Stimulated activated CD8-positive, alpha-beta memory T cell treated with anti-CD3 and anti-CD28 coated beads, Interleukin-2, amount 100 ng/mL, for 48 hours (primary cell): ENCODE measurements at places on chromosomes 4 and X.

DNA sequence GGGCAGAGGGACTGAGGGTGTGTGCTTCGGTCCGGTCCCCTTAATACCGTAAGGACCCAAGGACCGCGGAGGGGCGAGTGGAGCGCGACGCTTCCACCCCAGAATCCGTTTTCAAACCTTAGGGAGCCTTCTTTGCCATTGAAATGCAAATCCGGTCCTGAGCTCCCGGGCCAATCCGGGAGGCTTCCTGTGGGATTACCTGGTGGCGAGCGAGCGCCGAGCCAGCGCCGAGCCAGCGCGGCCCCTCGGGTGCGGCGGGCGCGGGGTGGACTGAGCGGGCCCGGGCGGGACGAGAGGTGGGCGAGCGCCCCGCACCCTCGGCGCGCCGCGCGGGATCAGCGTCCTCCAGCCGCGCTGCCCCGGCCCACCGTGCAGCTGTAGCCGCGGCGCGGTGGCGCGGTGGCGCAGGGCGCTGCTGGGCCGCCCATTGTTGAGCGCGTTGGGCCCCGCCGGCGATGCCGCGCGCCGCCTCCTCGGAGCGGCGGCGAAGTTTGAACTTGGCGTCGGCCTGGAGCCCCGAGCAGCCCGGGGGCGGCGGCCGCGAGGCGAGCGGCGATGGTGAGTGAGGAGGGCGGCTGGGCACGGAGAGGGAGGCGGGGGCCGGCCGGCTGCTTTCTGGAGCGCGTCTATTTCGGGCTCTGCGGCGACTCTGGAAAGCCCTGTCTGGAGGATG is 208.7 kb downstream of the SOWAHB start:
- DNase-seq: peak; percentile 8

GRCh38 chrX:19772822-19773628 is 114.4 kb downstream of the SH3KBP1 start:
- DNase-seq: no peak

DNA sequence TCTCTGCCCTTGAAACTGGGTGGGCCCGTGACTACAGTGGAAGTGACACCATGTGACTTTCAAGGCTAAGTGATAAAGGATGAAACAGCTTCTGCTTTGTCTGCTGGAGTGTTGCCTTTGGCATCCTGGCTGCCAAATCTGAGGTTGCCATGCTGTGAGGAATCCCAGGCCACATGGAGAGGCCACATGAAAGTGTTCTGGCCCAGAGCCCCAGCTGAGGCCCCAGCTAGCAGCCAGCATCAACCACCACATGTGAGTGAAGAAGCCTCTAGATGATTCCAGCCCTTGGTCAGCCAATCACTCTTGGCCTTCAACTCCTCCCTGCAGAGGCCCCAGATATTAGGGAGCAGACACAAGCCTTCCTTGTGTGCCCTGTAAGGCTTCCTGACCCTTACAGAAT is 94.4 kb upstream of the BCOR start:
- DNase-seq: no peak

- DNase-seq: no peak
These were observed 96.5 kb upstream of the PACRGL start for GRCh38 chr4:20603671-20604313.

- DNase-seq: no peak
These were observed 64.1 kb downstream of the TNIP2 start for GRCh38 chr4:2691952-2692435.

DNA sequence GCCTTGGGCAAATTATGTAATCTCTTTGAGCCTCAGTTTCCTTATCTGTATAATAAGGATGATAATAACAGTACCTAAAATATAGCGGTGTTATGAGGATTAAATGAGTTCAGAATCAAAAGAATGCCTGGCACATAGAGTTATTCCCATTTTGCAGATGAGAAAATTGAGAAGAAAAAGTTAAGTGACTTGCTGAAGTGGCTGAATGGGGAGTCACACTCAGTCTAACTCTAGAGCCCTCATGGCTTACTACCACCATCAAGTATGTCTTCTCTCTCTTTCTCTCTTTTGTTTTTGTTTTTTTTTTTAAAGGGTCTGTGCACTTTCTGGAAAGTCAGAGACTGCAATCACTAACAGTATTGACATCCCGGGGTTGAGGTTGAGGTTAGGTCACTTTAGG is 615 bp downstream of the CACNA1F start:
- no peak for DNase-seq

DNA sequence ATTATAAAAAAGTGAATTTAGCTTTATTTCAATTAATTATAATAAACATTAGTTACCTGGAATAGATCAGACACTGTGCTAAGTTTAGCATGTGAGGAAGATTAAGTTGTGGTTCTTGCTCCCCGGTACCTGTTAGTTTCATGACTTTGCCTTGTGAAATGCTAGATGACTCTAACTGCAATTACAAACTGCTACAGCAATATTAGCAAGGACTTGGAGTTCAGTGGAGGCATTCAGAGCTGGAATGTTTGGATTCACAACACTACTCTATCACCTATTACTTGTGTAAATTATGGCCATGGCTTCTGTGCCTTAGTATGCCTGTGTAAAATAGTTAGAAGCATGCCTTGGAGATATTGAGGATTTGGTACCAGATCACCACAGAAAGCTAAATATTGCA is 21.4 kb upstream of the ANXA10 start:
- DNase-seq: no peak

DNA sequence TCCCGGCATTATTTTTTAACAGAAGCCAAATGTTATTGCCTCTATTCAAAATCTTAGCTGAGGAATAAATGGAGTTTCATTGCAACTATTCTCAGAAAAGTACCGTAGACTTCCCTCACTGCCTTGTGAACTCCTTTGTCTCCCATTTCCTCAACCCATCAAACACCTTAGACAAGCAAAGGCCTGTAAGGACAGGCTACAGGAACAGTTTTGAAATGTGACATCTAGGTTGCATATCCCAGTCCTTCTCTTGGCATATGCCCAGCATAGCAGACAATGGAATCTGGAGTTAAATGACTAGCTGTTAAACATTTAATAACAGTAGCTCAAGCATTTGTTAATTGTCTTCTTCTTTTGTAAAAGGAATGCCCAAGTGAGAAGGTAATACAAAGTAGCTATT is 1371.7 kb downstream of the STIM2 start:
- DNase-seq: no peak

DNA sequence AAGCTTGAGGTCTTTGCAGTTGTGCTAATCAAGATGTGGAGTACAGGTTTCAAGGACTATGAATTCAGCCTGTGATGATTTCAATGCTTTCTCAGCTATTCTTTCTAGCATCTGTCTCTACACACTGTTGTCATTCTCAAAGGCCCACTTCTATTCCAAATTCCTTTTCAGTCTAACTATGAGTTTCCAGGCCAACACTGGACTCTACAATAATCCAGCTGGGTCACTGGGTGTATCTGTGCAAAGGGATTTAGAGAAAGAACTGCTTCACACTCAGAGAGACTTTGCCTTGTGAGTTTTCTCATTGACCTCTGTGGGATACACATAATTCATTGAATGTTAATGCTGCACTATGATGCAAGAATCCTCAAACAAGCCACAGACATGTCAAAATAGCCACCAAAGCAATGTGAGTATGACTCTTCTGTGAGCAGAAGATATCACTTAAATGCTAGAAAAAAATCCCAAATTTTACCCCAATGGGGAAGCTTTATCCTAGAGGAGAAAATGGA is 171.8 kb upstream of the CLNK start:
- DNase-seq: no peak

DNA sequence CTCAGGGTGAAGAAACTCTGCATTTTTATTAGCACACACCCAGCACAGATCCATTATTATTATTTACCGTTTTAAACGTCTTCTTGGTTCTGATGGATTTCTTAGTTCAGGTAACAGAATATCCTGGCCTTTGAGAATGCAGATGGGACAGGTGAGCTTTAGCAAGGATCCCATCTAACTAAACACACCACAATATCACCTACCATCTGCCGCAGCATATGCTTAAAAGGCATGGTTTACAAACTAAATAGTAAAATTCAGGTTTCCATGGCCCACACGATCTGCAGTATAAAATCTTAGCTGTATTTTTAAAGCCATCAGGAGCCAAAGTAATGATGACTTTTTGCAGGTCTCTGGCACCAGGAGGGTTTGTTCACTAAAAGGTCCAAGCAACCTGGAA is 31.7 kb upstream of the GATB start:
- DNase-seq: no peak

DNA sequence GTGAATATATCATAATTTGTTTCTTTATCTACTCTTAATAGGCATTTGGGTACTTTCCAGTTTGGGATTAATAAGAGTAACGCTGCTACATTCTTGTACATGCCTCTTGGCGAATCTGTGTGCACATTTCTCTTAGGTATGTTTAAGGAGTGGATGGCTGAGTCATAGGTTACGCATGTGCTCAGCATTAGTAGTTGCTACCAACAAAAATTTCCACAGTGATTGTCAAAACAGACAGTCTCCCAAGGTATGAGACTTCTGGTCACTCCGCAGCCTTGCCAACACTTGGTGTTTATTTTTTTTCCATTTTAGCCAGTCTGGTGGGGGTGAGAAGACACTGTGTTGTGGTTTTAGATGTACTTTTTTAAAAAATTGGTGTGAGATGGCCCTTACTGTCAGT is 44.6 kb downstream of the FGFBP1 start:
- DNase-seq: no peak

DNA sequence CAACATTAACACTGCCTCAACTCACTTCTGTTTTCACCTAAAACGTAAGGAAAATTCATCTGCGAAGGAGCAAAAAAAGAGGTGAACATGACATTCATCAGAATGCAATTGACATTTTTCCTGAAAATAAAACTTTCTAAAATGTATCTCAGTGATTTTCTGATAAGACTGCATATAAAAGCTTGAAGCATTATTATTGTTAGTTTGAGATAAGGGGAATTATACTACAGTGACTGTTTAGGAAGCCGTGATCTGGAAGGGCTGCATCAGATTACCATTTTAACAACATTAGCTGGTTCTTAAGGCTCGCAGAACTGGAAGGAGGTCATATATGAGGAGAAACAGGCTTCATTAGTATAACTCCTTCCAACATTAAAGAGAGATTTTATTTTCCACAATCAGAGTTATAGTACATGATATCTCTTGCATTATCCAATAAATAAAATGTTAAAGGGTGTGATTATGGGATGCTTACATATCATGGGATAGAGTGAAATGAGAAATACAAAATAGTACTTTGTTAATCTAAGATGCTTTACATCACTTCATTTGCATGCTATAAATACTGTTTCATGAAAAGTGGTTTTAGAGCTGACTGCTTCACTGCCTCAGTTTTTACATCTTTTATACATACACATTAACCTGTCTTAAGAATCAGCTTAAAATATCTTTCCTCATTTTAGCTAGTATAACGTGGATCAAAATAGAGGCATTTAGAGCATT is 1820.1 kb upstream of the TENM3 start:
- no peak for DNase-seq

DNA sequence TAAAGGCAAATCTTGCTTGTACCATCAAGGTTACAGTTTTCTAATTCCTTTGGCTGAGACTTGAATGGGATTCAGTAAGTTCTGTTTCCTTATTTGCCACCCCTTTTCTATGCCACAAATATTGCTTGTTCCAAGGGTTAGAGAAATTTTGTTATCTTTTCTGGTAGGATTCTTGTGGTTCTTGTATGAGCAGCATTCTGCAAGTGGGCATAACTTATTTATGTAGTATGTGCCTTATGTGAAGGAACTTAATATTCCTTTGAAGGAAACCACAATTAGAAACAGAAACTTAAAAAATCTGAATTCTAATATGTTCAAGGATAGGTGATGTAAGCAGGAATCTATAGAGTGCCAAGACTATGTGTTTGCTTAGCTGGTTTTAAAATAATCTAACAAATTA is 53.1 kb upstream of the TSPAN5 start:
- DNase-seq: no peak

GRCh38 chr4:183443655-183444213 is 702 bp upstream of the CDKN2AIP start:
- no peak for DNase-seq

GRCh38 chr4:120844528-120844921 is 78.0 kb downstream of the PRDM5 start:
- no peak for DNase-seq

DNA sequence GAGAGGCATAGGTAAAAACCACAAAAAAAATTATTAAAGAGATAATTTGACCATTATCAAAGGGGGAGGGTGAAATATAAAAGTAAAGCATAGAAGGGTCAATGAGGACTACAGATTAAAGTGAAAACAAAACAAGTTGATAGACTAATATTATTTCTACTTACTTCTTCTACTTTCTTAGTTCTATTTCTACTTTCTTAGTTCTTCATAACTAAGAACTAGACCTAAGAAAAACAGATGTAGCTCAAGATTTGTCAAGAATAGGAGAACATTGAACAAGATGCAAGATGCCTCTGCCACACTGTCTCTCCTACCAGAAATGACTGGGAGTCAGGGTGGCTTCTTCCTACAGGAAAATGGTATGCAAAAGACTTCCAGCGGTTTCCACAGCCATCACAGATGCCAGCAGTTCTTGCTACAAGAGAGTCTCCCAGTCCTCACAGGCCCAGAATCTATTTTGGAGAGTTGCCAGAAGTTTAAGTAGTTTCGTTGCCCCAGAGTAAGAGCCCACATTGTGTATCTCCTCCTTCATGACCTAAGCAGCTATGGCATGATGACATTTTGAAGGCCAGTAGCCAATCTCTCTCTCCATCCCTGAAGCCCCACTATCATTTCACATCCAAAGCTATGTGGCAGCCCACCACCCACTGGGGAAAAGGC is 42.9 kb upstream of the DDX60 start:
- no peak for DNase-seq

- DNase-seq: no peak
These were observed 45.2 kb downstream of the PRSS12 start for GRCh38 chr4:118307643-118308042.

DNA sequence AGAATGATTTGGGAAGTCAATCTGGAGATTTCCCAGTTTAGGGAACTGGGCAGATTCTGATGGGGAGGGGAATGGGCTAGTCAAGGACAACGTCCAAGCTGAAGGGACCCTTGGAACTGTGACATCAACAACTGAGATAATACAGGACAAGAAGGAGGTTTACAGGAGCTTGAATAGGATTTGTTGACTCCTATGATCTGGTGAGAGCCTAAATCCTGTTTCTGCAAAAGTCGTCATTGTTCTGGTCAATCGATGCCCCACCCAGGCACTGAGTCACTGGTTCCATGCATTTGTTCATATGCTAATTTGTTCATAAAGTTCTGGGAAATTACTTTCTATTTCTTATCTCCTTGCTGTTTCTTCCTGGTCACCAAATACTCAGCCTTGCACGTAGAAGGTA is 15.3 kb upstream of the PDGFRA start:
- no peak for DNase-seq

DNA sequence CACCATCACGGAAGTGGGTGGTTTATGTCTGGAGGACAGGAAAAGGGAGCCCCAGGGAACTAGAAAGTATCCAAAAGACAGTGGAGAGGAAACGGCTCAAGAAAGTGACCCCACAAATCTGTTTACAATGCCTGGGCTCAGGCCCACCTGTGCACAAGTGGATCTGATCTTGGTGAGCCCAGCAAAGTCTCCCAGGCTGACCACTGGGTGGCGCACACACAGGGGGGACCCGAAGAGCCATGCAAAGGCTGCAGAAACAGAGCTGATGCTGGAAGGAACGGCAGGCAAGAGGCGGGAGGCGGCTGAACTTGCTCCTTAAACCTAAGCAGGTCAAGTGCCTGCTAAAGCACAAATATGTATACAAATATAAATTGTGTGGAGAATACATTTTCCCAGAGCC is 9.6 kb downstream of the HAUS7 start:
- peak; percentile 40 for DNase-seq

GRCh38 chrX:120791013-120791643 is 84.5 kb downstream of the CT47B1 start:
- DNase-seq: no peak

GRCh38 chr4:112063260-112063659 is 82.0 kb upstream of the FAM241A start:
- DNase-seq: no peak
